ENCODE measurements at places on chromosomes 1 and 21. TPM values are rescaled to one million over a fixed set of nuclear protein-coding genes. Genes with fewer than 3 reads are reported as not detected.

Gene SMCP
- total RNA-seq, result not detected

Gene TIPRL
- 49.2 TPM for total RNA-seq

Gene KRTAP19-5
- total RNA-seq, result not detected

Gene AQP10
- total RNA-seq, result not detected

Gene CFAP107
- total RNA-seq, result not detected

Gene LRRC39
- 0.57 TPM for total RNA-seq

Gene L1TD1
- total RNA-seq, result not detected

Gene LYSMD1
- total RNA-seq, result 5.2 TPM

Gene FMN2
- not detected for total RNA-seq

Gene WASF2
- 109 TPM for total RNA-seq

Gene KLHDC9
- not detected for total RNA-seq

Gene AIM2
- 75.9 TPM for total RNA-seq

Gene GJA9
- total RNA-seq, result not detected

Gene TMEM79
- 9.3 TPM for total RNA-seq

Gene NBPF19
- 18.1 TPM for total RNA-seq

Gene PANK4
- 55.2 TPM for total RNA-seq

Gene PODN
- total RNA-seq, result not detected

Gene OR2T33
- not detected for total RNA-seq

Gene OR2AK2
- total RNA-seq, result not detected

Gene RAB3B
- 0.02 TPM for total RNA-seq

Gene CNR2
- 0.02 TPM for total RNA-seq

Gene ASPM
- 29.1 TPM for total RNA-seq

Gene DHRS3
- total RNA-seq, result 66.4 TPM

Gene MTARC2
- total RNA-seq, result not detected

Gene SDCCAG8
- total RNA-seq, result 16.5 TPM

Gene FYB2
- not detected for total RNA-seq

Gene KCNJ9
- not detected for total RNA-seq

Gene KRTAP10-9
- total RNA-seq, result not detected

Gene SLC1A7
- not detected for total RNA-seq

Gene LCE2A
- total RNA-seq, result not detected

Gene TMIGD3
- total RNA-seq, result not detected

Gene CRNN
- not detected for total RNA-seq
